Psoas muscle (tissue), 8 donors: ENCODE measurements at places on chromosomes 3 and 15. TPM values are rescaled to one million over a fixed set of nuclear protein-coding genes. Genes with fewer than 3 reads are reported as not detected.

The SPINT1 gene
- 0.17 TPM for polyA plus RNA-seq

- DNase-seq: no peak
These were observed 543.7 kb upstream of the ADAMTS9 start for GRCh38 chr3:65231544-65231943.

The AGBL1 gene
- polyA plus RNA-seq: 3.1 TPM

The XCR1 gene
- 0.03 TPM for polyA plus RNA-seq

The ARRDC4 gene
- 30.0 TPM for polyA plus RNA-seq

The GBE1 gene
- 112 TPM for polyA plus RNA-seq

GRCh38 chr15:57563416-57563815 is 28.3 kb upstream of the MYZAP start:
- no peak for DNase-seq

The CFAP20DC gene
- 0.03 TPM for polyA plus RNA-seq

The ALDH1A2 gene
- polyA plus RNA-seq: 0.74 TPM

The UPK1B gene
- polyA plus RNA-seq: 0.05 TPM

The CPN2 gene
- not detected for polyA plus RNA-seq

GRCh38 chr3:141686466-141687291 is 51.4 kb upstream of the RNF7 start:
- DNase-seq: peak; percentile 67

DNA sequence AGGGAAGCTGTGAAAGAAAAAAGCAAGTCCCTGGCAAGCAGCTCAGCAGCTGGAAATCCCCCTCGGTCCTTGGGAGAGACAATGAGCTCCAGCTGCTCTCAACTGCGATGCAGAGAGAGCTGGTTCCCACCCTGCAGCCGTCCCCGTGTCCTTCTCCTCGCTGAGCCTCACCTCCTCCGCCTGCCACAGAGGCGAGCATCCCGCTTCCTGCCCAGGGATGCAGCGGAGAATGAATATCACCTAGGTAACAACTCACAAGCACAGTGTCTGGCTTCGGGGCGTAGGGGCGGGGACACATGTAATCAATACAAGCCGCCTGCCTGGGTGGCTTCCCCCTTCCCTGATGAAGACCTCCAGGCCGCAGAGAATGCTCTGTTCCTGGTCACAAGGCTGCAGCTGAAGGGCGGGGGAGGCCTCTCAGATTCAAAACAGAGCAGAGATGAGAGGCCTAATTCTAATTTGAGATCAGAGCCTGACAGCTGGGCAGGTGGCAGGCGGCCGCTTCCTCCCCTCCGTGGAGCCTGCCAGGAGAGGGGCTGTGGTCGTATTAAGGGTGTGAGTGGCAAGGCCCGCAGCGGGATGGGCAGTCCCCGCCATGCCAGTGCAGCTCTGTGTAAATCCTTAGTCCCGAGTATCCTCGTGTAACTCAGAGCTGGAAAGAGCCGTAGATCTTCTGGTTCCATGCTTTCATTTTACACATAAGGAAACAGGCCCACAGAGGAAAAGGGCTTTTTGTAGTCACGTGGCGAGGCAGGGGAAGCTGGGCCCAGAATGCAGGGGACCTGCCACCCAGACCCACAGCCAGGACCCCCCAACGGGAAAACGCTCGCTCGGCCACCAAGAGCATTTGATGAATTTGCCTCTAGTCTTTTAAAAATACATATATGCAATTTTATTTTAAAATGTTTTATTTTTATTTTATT is 24.3 kb downstream of the ZDHHC19 start:
- DNase-seq: no peak

The C15orf39 gene
- polyA plus RNA-seq: 3.4 TPM

GRCh38 chr3:143973259-143974021 is 1.8 kb downstream of the DIPK2A start:
- no peak for DNase-seq

The POPDC2 gene
- 30.7 TPM for polyA plus RNA-seq

DNA sequence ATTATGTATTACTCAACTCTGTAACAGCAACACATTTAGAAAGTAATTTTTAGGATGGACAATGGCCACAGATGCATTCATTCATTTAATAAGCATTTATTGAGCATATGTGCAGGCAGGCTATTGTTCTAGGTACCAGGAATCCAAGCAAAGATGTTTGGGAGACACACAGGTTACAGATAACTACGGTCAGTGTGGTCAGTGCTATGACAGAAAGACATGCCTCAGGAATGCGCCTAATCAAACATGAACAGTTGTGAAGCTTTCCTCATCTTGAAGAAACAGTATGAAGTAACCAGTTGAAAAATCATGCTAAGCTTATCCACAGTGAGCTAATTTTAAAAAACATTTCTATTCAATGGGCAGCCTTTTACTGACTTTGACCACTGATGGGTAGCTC is 155.4 kb upstream of the CCDC54 start:
- no peak for DNase-seq

GRCh38 chr3:12679468-12679867 is 15.6 kb upstream of the RAF1 start:
- peak; percentile 81 for DNase-seq

The AKAP13 gene
- 46.5 TPM for polyA plus RNA-seq

The SLC15A2 gene
- polyA plus RNA-seq: 0.38 TPM

DNA sequence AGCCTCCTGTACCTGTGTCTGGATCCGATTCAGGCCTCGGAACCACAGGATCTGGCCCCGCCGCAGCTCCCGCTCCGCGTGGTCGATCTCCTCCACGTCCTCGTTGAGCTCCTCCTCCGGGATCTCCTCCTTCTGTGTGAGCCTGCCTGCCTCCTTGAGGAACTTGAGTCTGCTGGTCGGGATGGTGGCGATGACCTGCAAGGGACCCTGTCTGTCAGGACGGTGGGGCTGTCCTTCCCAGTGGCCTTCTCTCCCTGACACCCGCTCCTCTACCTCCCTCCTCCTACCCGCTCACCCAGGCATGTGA is 17.2 kb upstream of the SEC13 start:
- DNase-seq: no peak

The TNNC1 gene
- 4,153 TPM for polyA plus RNA-seq

The TEX55 gene
- polyA plus RNA-seq: 0.05 TPM

The TLR9 gene
- polyA plus RNA-seq: 0.04 TPM

GRCh38 chr3:11567516-11568467 is 75.9 kb downstream of the VGLL4 start:
- peak; percentile 85 for DNase-seq

The VIPR1 gene
- polyA plus RNA-seq: 0.95 TPM

DNA sequence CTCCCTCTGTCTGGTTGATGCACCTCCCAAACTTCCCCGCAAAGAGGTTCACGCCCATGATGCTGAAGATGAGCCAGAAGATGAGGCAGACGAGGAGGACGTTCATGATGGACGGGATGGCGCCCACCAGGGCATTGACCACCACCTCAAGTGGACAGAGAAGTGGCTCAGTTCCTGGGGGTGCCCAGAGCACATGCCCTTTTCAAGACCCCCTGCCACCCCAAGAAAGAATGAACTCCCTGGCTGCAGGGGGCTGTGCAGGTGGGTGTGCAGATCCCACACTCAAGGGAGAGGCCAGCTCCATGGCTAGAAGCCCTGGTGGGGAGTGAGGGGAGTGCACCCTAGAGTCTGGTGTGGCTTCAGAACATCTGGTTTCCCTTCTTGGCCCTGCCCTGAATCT is 64.1 kb downstream of the EXOG start:
- peak; percentile 38 for DNase-seq

DNA sequence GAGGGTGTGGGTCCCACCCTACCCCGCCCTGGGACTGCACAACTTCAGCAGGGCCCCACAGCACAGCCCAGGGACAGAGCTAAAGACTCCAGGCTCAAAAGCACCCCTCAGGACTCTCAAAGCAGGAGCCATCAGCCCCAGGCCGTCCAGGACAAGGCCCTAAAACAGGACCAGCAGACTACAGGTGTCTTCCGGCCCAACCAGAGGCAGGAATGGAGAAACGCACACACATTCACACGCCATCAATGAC is 26.1 kb downstream of the ATRIP start:
- DNase-seq: no peak

GRCh38 chr3:95615592-95616310 is 1198.6 kb upstream of the EPHA6 start:
- no peak for DNase-seq

GRCh38 chr3:81492040-81492439 is 269.4 kb downstream of the GBE1 start:
- no peak for DNase-seq

- no peak for DNase-seq
These were observed 158.9 kb downstream of the TAFA4 start for GRCh38 chr3:68773401-68773800.

The NR2E3 gene
- not detected for polyA plus RNA-seq

DNA sequence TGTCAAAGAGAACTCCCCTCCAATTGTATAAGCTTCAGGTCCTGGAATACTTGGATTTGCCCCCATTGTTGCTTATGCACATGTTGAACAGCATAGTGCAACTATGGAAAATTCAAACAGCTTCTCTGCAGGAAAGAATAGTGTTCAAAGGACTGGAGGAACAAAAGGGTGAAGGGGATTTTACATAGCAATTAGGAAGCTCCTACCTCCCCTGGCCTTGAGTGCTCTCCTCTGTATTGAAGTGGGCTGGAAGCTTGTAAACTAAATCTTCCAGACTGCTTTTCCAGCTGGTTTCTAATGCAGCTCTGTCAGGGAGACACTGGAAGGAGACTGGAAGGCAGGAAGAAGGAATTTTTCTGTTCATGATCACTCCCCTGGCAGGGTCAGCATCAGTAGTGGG is 7.2 kb upstream of the ELP6 start:
- DNase-seq: no peak

The MUSTN1 gene
- 1,241 TPM for polyA plus RNA-seq

DNA sequence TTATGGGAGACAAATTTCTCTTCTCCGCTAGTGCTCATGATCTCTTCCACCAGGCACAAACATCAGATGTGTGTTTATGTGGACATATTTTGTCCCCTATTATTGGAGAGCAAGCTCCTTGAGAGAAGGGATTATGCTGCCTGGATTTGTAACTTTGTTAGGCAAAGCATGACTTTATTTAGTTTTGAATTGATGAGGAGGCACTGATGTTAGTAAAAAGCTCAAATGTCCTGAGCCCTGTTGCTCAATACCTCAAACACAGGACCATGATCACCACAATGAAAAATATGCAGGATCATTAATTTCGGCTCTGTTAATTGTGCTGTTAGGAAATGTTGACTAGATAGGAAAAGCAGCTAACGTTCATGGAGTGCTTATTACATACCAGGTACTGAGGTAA is 29.1 kb downstream of the SCG5 start:
- no peak for DNase-seq

GRCh38 chr15:86255247-86255646 is 175.6 kb downstream of the AGBL1 start:
- DNase-seq: no peak
